CD14-positive monocyte (primary cell): ENCODE measurements at places on chromosomes 7 and 10. TPM values are rescaled to one million over a fixed set of nuclear protein-coding genes. Genes with fewer than 3 reads are reported as not detected.

- H3K27me3 ChIP-seq, result no peaks in the 10 kb centered on the region
- no peaks in the 10 kb centered on the region for H3K36me3 ChIP-seq
- H3K4me1 ChIP-seq, result no peaks in the 10 kb centered on the region
- H3K27ac ChIP-seq, result no peak overlapping the region
- DNase-seq, result no peak
- no peak overlapping the region for H3K4me3 ChIP-seq
Measured at GRCh38 chr7:69772718-69773436, 174.6 kb downstream of the AUTS2 start.

DNA sequence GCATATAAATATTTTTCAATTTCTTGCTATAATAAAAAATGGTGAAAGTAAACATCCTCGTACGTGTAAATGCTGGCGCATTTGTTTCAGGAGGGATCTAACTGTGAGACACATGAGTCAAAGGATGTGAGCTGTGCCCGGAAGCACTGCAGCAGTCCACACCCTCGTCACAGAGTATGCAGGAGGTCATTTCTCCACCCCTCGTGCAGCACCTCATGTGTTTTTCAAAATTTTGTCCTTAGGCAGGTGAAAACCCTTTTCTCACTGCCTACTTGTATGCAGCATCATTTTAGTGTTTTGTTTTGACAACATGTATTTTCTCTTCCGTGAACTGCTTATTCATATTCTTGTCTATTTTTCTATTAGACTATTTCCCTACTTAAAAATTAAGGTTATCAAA lies 162.7 kb downstream of the AVL9 start:
- no peaks in the 10 kb centered on the region for H3K27me3 ChIP-seq
- H3K27ac ChIP-seq, result no peak overlapping the region
- no peaks in the 10 kb centered on the region for H3K36me3 ChIP-seq
- no peak for DNase-seq

DNA sequence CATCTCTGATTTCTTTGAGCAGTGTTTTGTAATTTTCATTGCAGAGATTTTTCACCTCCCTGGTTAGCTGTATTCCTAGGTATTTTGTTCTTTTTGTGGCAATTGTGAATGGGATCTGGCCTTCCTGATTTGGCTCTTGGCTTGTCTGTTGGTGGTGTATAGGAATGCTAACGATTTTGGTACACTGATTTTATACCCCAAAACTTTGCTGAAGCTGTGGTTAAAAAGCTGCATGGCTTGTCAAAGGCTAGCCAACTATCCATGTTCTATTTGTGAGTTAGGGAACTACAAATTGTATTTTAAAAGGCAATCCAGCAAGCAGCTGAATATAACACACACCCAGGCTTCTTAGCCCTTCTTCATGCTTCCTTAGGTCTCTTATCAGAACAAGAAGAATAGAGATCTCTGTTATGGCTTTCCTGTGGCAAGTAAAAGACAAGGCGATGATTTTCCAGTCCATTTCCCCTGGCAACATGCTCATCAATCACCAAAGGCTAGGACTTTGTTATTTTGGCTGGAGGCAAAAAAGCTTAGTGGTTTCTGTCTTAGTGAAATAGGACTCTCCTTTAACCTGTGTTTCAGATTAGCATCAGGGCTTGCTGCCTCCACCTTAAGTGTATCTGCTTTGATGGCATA lies 77.5 kb downstream of the CDK6 start:
- H3K36me3 ChIP-seq, result no peaks in the 10 kb centered on the region
- H3K27me3 ChIP-seq, result no peaks in the 10 kb centered on the region
- H3K27ac ChIP-seq, result no peak overlapping the region

DNA sequence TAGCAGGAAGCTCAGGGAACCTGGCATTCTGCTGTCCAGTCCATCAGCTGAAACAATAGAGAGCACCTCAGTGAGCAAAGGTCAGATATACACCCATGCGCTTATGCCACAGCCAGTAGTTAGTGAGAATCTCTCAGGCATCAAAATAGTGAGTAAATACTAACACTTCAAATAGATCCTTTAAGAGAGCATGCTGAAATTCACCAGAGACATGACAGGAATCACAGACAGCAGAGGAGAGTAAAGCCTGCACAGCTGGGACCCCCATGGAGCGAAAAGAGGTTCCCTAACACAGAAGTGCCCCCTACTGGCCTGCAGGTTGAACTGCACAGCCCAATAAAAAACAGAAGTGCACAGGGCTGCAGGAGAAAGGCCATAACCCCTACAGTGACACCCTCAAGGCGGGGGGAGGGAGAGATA lies 57.6 kb upstream of the ANTXRL start:
- no peaks in the 10 kb centered on the region for H3K27me3 ChIP-seq
- H3K4me1 ChIP-seq, result no peaks in the 10 kb centered on the region
- no peaks in the 10 kb centered on the region for H3K36me3 ChIP-seq
- no peak overlapping the region for H3K4me3 ChIP-seq

DNA sequence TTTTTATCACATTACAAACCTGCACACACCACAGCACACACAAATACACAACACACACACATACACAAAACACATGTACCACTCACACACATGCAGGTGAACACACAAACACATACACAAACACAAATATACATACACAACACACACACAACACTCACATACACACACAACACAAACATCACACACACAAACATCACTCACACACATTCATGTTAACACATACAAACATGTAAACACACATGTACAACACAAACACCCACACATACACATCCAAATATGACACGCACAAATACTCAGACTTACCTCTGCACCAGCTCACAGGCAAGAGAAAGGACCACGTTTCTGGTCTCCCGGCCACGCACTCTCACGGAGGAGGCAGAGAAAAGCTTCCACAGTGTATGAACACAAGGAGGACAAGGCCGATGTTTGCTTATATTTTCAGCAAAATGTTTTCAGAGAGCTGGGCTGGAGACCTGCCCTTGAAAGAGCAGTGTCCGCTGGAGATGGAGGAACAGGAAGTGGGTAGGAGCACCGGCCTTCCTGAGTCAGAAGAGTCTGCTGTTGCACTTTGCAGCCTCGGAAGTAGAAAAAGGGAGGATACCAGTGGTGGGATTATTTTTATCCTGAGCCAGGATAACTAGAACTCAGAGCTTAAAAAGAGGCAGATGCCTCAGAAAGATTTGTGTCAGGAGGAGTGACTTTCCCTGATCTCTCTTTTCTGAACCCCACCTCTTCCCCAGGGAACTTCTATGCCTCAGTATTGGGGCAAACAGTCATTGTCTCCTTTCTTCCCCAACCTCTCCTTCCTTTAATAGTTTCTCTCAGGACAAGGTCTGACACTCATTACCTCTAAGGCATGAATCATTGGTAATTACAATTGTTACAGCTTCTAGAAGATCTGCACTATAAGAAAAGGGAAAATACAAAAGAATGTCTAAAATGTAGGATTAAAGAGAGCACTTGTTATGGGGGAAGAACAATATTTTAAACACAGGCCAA lies at the start of gene GIMAP6:
Gene GIMAP6 (minus strand): TSS at position 520 of the 999 bp plus-strand sequence. CDS start 2,243 bp downstream, outside the sequence.
- DNase-seq, result peak; percentile 59
- peaks cover 33% of the 10 kb centered on the region for H3K36me3 ChIP-seq
- H3K27ac ChIP-seq, result peak within 1 kb of the TSS; percentile 80
- peaks cover 53% of the 10 kb centered on the region for H3K4me1 ChIP-seq
- no peaks in the 10 kb centered on the region for H3K27me3 ChIP-seq

DNA sequence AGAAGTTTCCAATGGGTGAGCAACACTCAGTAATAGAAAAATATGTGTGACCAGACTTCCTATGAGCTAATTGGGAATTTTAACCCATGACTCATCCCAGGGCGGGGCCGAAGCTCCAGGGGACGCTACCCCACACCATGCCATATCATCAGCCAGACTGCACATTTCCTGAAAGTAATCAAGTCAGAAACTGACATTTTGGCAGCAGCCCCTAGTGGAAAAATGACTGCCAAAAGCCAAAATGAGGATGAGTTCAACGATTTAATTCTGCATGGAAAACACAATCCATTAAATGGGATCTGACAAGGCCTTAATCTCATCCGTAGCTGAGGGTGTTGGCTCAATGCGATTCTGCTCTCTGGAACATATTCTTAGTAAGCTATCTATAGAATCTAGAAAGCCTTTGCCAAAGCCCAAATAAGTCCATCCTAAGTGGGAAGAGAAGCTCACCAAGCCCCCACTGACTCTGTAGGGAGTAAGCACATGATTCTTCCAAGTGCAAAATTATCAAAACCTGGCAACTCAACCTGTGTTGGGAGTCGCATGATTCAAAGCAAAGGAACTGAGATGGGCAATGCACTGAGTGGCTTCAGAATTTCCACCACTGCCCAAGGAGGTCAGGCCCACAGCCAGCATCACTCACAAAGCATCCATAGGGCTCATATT lies 93.1 kb upstream of the PDE1C start:
- H3K27ac ChIP-seq, result no peak overlapping the region
- H3K36me3 ChIP-seq, result no peaks in the 10 kb centered on the region
- H3K4me3 ChIP-seq, result no peak overlapping the region
- H3K4me1 ChIP-seq, result no peaks in the 10 kb centered on the region
- DNase-seq, result no peak

GRCh38 chr7:123533553-123533917 lies 860 bp downstream of the IQUB start:
- H3K27me3 ChIP-seq, result peaks cover 19% of the 10 kb centered on the region
- H3K36me3 ChIP-seq, result no peaks in the 10 kb centered on the region
- H3K4me1 ChIP-seq, result peaks cover 18% of the 10 kb centered on the region
- H3K27ac ChIP-seq, result no peak overlapping the region

DNA sequence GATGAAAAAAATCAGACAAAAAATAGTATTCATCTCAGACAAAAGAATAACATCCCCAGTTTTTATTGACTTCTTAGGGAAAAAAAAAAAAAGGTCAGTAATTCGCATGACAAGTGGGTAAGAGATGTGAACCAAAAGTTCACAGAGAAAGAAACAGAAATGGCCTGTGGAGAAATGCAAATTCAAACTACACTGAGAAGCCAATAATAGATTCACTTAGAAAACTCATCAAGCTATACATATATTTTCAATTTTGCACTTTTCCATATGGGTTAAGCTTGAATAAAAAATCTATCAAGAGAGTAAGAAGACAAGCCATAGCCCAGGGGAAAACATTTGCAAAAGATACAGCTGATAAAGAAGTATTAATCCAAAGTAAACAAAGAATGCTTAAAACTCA lies 28.0 kb downstream of the HERC4 start:
- H3K4me1 ChIP-seq, result peaks cover under 1% of the 10 kb centered on the region
- no peak overlapping the region for H3K27ac ChIP-seq
- DNase-seq, result no peak
- H3K36me3 ChIP-seq, result no peaks in the 10 kb centered on the region
- H3K27me3 ChIP-seq, result no peaks in the 10 kb centered on the region

GRCh38 chr10:68301790-68302502 lies 29.9 kb upstream of the HNRNPH3 start:
- H3K4me1 ChIP-seq, result peaks cover 25% of the 10 kb centered on the region
- peak; percentile 37 for DNase-seq

DNA sequence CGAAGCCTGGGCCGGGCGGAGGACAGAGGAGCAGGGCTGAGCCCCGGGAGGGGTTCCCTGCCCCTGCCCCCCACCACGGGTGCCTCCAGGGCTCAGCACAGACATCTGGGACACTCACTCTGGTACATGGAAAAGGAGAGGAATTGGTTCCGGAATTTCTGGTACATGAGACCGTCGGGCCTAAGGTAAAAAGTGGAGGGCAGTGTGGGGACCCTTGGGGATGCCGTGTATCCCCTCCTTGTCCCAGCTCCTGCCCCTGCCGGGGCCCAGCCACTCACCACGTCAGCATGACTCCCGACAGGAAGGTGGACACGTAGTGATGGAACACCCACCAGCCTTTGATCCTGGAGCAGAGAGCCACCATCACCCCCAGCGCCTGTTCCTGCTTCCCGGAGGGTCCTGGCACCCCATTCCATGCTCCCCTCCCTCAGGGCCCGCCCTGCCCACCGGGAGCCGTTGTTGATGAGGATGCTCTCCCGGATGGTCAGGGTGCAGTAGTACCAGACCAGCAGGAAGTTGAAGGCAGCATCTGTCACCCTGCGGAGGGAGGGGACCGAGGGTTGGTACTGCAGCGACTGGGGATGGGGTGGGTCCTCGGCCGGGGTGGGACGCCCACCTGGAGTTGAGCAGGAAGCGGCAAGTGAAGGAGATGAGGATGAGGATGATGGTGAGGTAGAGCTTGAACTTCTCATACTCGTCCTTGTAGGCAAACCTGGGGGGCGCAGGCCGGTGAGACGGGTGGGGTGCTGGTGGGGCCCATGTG lies 6.4 kb downstream of the TMEM120A start:
- no peaks in the 10 kb centered on the region for H3K27me3 ChIP-seq
- peaks cover under 1% of the 10 kb centered on the region for H3K4me1 ChIP-seq
- no peak for DNase-seq
- H3K36me3 ChIP-seq, result peaks cover 54% of the 10 kb centered on the region
- no peak overlapping the region for H3K27ac ChIP-seq

- H3K27ac ChIP-seq, result no peak overlapping the region
- no peaks in the 10 kb centered on the region for H3K4me1 ChIP-seq
- no peak overlapping the region for H3K4me3 ChIP-seq
- H3K27me3 ChIP-seq, result no peaks in the 10 kb centered on the region
- H3K36me3 ChIP-seq, result peaks cover 19% of the 10 kb centered on the region
Measured at GRCh38 chr7:102471791-102472125, 7.0 kb downstream of the POLR2J start.

DNA sequence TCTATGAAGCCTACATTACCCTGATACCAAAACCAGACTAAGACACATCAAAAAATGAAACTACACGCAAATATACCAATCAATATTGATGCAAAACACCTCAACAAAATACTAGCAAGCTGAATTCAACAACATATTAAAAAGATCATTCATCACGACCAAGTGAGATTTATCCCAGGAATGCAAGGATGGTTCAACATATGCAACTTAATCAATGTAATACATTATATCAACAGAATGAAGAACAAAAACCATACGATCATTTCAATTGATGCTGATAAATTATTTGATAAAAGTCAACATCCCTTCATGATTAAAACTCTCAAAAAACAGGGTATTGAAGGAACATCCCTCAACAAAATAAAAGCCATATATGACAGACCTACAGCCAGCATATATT lies 5.7 kb downstream of the CLEC5A start:
- DNase-seq, result no peak
- no peak overlapping the region for H3K27ac ChIP-seq
- H3K4me1 ChIP-seq, result peaks cover 34% of the 10 kb centered on the region
- no peaks in the 10 kb centered on the region for H3K27me3 ChIP-seq
- no peak overlapping the region for H3K4me3 ChIP-seq
- H3K36me3 ChIP-seq, result peaks cover 33% of the 10 kb centered on the region

DNA sequence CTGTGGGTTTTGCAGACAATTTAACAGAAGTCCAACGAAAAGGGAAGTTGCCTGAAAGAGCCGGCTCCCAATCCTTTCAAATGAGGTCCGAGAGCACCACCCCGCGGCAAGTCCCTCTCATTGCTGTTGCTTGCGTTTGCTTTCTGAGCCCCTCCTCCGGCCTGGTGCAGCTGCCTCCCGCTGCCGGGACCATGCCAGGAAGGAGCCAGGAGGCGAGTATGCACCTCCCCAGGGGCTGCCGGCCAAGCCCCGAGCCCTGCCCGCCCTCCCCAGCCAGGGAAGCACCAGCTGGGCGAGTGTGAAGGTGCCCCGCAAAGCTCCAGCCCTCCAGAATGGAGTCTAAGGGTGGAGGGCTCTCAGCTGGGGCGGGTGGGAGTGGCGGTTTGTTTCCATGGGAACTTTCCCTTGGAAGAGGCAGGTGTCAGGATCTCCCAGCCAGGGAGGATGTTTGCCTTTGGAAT lies 25.8 kb upstream of the PPP2R2D start:
- DNase-seq, result peak; percentile 72
- H3K4me3 ChIP-seq, result no peak overlapping the region
- no peaks in the 10 kb centered on the region for H3K27me3 ChIP-seq
- H3K36me3 ChIP-seq, result no peaks in the 10 kb centered on the region
- H3K27ac ChIP-seq, result no peak overlapping the region
- H3K4me1 ChIP-seq, result no peaks in the 10 kb centered on the region

PRKCQ gene
- polyA plus RNA-seq, result 0.09 TPM

MALRD1 gene
- not detected for polyA plus RNA-seq

SLC25A28 gene
- polyA plus RNA-seq, result 95.9 and 147 TPM in 2 replicates

PUS7 gene
- polyA plus RNA-seq, result 0.69 and 1.8 TPM in 2 replicates

HTR5A gene
- not detected in 2 replicates for polyA plus RNA-seq

TET1 gene
- 0.01 TPM in 2 replicates for polyA plus RNA-seq
